ENCODE measurements at places on chromosomes 11 and 22.
A peak's percentile ranks its signal among the peaks of the same experiment; 100 is the strongest.

GRCh38 chr11:69662021-69662698, 13.0 kb downstream of the LTO1 start:
- DNase-seq: no peak

- no peak for DNase-seq
These were observed 14.3 kb upstream of the POU2AF3 start for GRCh38 chr11:111283945-111284481.

- DNase-seq: no peak
These were observed 11.3 kb upstream of the TCF20 start for GRCh38 chr22:42281706-42282251.

DNA sequence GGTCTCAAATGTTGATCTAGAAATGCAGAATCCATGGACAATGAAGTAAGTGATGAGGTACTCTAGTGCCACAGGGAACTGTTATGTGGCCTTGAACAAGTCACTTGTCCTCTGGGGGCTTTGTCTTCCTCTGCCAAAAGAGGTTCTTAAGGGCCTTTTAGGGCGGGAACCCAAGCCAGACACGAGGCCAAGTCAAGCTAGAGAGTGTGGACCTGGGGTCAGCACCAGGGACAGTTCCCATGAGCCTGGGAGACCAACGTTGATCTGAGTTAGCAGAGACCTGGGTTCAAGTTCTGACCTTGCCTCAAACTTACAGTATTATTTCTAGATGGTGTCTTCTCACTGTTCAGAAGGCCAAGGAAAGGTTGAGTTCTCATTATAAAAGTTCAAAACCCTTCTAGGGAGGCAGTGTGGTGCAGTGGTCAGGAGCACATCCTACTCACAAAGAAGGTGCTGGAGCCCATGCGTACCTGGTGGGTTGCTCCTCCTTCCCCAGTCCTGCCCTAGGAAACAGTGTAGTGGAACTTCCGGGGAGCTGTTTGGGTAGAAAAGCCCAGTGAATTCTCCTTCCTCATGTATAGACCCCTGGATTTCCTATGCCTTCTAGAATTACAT, 121.5 kb downstream of the CHST1 start:
- DNase-seq: no peak

DNA sequence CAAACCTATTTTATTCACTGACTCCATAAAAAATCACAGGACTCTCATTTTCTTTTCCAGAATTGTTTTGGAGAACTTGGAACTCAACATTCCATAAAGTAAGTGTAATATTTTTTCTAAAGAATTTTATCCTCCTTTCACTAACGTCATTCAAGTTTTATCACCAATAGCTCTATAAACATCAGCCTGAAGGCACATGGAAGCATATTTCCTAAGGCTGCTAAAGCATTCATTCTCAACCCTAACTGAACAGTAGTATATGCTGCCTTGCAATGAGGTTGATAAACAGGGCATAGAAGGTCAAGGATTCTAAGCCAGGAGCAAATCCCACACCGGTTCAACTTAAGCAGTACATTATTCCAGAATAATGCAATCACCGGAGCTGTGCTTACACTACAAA, 273.9 kb downstream of the RAB38 start:
- no peak for DNase-seq

- no peak for DNase-seq
These were observed 5.8 kb downstream of the ARHGAP1 start for GRCh38 chr11:46694607-46695006.

DNA sequence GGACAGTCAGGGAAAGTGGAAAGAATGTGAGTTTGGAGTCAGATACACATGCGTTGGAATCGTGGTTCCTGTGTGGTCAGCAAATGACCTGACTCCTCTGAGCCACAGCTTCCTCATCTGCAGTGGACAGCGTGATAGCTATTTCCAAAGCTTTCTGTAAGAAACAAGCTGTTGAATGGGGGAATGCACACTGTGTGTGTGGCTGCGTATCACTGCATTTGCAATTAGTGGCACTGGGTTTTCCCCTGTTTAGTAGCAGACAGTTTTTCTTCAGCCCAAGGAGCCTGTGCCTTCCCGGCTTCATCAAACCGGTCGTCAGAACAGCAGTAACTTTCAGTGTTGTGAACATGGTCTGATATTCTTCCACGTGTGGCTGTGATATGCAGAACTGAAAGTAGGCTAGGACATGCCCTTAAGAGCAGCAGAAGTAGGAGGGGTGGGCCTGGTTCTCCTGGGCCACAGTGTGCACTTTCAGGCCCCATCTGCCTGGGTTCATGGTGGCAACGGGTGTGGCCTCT, 121.5 kb downstream of the RRAS2 start:
- no peak for DNase-seq

GRCh38 chr11:75388386-75389275, 10.7 kb upstream of the RPS3 start:
- peak; percentile 42 for DNase-seq

DNA sequence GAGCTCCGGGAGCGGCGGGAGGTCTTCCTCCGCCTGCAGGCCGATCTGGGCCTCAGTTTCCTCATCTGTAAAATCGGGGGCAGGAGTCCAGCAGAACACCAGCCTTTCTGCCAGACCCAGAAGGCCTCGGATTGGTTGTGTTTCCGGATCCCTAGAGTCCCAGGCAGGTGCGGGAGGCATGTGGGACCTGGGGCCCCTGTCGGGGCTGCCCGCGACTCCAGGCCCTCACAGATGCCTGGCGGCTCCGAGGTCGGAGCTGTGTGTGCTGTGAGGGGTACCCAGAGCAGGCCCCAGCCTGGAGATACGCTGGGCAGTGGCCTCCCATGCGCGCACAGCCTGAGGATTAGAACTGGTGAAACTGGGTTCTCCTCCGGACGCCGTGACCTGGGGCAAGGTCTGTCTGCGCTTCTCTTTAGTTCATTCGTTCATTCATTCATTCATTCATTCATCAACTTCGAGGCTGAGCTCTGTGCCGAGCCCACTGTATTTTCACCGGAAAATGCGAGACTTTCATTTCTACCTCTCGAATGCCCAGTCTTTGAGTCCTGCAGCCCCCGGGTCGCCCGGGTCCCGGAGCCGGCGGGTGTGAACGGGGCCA, 24.6 kb downstream of the FLRT1 start:
- no peak for DNase-seq

DNA sequence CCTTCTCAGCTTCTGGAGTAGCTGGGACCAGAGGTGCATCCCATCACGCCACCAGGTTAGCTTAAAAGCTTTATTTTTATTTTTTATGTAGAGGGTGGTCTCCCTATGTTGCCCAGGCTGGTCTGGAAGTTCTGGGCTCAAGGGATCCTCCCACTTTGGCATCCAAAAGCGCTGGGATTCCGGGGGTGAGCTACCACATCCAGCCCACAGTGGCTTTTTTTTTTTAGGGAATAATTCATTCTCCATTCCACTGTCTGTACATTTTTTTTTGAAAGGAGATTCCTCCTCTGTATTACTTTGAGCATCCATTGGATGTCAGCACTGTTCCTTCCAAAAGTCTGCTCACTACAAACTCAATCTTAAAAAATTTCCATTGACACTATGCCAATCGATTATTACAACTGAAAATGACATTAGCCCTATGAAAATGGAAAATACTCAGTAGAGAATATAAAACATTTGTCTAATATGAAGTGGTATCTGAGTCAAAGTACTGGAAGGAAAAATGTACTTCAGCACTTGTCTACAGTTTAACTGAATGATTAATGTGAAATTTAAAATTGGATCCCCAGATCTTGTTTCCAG, 1.3 kb upstream of the LPXN start:
- DNase-seq: no peak

DNA sequence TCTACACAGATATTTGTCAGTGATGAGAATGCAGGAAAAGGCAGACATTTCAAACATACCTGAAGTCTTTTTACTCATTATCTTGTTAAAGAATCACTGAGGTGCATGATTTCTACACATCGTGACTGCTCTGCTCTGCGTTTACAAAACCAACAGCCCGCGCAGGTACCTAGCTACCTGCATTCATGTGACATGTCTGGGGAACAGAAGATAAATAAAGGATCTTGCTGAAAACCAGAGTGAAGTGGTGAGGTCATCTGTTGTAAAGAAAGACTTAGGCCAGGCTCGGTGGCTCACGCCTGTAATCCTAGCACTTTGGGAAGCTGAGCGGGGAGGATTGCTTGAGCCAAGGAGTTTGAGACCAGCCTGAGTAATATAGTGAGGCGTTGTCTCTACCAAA, 15.7 kb downstream of the ASPHD2 start:
- DNase-seq: no peak
